Stimulated activated CD8-positive, alpha-beta memory T cell treated with anti-CD3 and anti-CD28 coated beads, Interleukin-15, amount 100 ng/mL, for 48 hours (primary cell): ENCODE measurements at places on chromosomes 6 and 20.

- DNase-seq = no peak
Measured at GRCh38 chr20:25489221-25489871, 81.9 kb downstream of the GINS1 start.

GRCh38 chr6:113381959-113382358, 475.2 kb upstream of the MARCKS start:
- DNase-seq = no peak

GRCh38 chr20:13546497-13547131, 92.1 kb downstream of the TASP1 start:
- DNase-seq = peak; percentile 45

GRCh38 chr6:5175635-5176034, 85.1 kb downstream of the LYRM4 start:
- no peak for DNase-seq

- no peak for DNase-seq
Measured at GRCh38 chr20:59195316-59195993, 31.8 kb downstream of the ZNF831 start.
